Dermis microvascular lymphatic vessel endothelial cell (primary cell): ENCODE measurements at places on chromosomes 4 and X. TPM values are rescaled to one million over a fixed set of nuclear protein-coding genes. Genes with fewer than 3 reads are reported as not detected.
A peak's percentile ranks its signal among the peaks of the same experiment; 100 is the strongest.

DNA sequence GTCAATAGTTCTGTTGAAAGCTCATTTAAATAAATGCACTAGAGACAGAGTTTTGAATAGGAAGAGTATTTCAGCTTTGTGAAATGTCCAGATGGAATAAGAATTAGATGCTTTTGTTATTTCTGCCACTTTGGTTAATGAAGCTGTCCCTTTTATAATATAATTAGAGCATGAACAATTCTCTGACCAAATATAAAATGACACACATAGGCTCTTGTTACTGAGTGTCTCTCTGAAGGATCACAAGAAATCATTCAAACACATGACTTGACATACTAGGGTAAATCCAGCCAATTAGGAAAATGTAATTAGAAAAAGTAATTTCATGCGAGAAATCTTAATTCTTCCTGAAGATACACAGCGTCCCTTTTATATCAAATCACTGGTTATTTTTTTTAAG, 68.4 kb upstream of the DDIT4L start:
- DNase-seq = no peak

GRCh38 chrX:136538811-136539210, 6.8 kb downstream of the VGLL1 start:
- DNase-seq = no peak

DNA sequence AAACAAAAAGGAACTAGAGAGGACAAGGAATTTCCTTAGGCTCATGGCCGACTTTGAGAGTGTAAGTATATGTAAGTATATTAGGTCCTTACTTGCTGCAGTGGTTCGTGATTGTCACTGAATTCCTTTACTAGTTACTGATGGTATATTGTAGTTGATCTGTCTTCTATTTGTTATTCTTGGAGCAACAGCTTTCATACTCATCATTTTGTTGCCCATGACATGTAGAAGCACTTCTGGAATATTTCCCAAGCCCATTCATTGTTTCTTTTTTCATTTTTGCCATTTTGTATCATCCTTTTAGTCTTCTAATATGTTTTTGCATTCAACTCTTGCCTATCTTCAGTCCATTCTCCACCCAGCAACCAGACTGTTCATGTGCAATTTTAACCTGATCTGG, 170.0 kb downstream of the ARHGAP10 start:
- no peak for DNase-seq

- no peak for DNase-seq
These were observed 143.7 kb upstream of the SMIM10 start for GRCh38 chrX:134847133-134847532.

- no peak for DNase-seq
These were observed 30.4 kb upstream of the APELA start for GRCh38 chr4:164846566-164846965.

DNA sequence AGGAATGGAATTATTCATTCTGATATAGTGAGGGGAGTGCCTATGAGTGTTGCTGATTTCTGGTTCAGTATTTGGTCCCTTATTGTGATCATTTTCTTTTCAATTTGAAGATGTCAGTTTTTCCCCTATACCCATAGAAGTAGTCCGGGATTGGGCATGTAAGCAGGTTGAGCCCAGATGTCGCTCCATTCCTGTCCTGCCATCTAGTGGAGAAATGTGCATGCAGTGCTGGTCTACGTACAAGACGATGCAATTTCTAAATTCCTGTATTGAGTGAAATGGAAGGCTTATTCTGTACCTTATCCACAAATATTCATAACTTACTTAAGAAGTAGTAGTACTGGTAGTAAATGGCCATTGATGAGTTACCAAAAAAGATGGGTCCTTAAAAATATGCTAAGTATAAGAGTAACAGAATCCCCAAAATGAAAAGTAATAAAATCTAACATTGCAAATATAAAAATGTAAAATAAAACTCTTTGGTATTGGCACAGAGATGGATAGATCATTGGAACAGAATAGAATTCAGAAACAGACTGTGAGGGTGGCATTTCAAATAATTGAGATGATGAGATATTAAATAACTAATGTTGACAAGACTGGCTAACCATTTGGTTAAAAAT, 60.9 kb downstream of the UGT8 start:
- peak; percentile 50 for DNase-seq

AIFM1 gene
- total RNA-seq = 11.6 and 16.4 TPM in 2 replicates

AR gene
- 0.26 and 0.38 TPM in 2 replicates for total RNA-seq

GAR1 gene
- 2.5 and 3.2 TPM in 2 replicates for total RNA-seq

DNA sequence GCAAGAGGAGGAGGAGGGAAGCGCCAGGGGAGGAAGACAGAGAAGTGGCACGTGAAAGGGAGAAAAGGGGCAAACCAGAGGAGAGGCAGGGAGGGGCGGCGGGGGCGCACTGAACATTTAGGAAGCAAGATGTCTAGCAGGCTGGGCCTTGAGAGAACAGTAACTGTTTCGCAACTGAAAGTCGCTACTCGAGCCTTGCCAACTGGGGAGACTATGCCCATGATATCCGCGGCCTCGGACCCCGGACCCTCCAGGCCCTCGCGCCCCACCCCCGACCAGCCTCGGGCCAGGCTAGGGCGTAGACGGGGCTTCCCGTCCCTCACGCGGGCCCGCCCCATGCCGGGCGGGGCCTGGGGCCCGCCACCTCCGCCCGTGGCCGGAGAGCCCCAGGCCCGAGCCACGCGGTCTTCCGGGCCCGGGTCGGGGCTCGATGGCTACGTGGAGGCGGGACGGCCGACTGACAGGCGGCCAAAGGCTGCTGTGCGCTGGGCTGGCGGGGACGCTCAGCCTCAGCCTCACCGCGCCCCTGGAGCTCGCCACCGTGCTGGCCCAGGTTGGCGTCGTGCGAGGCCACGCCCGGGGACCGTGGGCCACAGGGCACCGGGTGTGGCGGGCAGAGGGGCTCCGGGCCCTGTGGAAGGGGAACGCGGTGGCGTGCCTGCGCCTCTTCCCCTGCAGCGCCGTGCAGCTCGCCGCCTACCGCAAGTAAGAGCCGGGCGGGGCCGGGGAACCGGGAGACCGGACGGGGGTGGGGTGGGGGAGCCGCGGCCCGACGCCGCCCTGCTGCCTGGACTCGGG, at the start of gene SLC25A43:
Gene SLC25A43 (plus strand): TSS at position 363 of the 798 bp plus-strand sequence. CDS start 68 bp downstream, at position 431.
- DNase-seq = no peak

GRCh38 chr4:159077702-159078495, 25.0 kb upstream of the RAPGEF2 start:
- peak; percentile 42 for DNase-seq

- no peak for DNase-seq
These were observed 29.3 kb downstream of the DYNLT3 start for GRCh38 chrX:37818031-37818430.

- DNase-seq = no peak
These were observed 7.0 kb upstream of the ATP6AP2 start for GRCh38 chrX:40573763-40574162.

DNA sequence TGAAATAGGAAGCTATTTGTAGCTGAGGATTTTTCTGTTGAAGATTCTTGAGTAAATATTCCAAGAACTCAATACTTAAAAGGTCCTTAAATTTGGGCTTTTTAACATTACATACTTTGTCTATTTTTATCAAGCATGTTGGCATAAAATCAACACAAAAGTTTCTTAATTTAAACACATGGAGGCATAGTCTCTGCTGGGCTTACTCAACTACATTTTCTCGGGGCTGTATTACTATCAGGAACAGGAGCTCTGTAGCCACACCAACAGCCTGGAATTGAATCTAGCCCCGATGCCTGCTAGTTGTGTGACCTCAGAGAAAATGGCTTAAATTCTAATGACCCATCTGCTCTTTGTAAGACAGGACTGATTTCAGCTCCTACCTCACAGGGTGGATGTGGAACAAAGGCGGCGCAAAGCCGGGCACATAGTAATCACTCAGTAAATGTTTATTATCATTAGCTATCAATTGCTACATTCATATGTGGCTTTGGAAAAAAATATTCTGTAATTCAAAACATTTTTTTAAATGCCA, 207.0 kb downstream of the NSUN7 start:
- no peak for DNase-seq

SPACA5 gene
- not detected in 2 replicates for total RNA-seq

- no peak for DNase-seq
These were observed 142.2 kb downstream of the HS3ST1 start for GRCh38 chr4:11286533-11286932.

- DNase-seq = no peak
These were observed 12.7 kb downstream of the HPGDS start for GRCh38 chr4:94329933-94330332.

- no peak for DNase-seq
These were observed 53.6 kb downstream of the EVC2 start for GRCh38 chr4:5654791-5655190.

- no peak for DNase-seq
These were observed 12.8 kb downstream of the TBC1D9 start for GRCh38 chr4:140743194-140743931.

DNA sequence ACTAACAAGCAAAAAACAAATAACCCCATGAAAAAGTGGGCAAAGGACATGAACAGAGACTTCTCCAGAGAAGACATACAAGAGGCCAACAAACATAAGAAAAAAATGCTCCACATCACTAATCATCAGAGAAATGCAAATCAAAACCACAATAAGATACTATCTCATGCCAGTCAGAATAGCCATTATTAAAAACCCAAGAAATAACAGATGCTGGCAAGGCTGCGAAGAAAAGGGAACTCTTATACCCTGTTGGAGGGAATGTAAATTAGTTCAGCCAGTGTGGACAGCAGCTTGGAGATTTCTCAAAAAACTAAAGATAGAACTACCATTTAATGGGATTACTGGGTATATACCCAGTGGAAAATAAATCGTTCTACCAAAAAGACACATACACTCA, 79.6 kb downstream of the MAPK10 start:
- no peak for DNase-seq

- no peak for DNase-seq
These were observed 105.5 kb upstream of the NEIL3 start for GRCh38 chr4:177204126-177204525.

DNA sequence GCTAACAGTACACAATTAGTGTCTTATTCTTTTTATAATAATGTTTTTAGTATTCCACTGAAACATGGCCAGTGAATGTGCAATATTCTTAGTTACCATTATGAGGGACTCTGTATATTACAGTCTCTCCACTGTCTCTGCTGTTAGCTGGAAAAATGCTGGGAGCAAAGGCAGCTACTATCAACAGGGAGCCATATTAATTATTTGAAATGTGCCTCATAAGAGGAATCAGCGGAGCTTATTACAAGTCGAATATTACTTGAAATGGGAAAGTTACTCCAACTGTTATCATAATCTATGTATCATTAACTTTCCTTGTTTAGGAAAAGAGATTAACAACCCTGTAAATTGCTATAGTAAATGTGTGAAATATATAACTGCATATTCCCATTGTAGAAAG, 612.0 kb downstream of the ADGRL3 start:
- DNase-seq = no peak

OTC gene
- 0.13 and 0.26 TPM in 2 replicates for total RNA-seq

DDIT4L gene
- 2.0 and 4.1 TPM in 2 replicates for total RNA-seq

GRCh38 chrX:39450234-39450977, 647.4 kb downstream of the BCOR start:
- no peak for DNase-seq

DNA sequence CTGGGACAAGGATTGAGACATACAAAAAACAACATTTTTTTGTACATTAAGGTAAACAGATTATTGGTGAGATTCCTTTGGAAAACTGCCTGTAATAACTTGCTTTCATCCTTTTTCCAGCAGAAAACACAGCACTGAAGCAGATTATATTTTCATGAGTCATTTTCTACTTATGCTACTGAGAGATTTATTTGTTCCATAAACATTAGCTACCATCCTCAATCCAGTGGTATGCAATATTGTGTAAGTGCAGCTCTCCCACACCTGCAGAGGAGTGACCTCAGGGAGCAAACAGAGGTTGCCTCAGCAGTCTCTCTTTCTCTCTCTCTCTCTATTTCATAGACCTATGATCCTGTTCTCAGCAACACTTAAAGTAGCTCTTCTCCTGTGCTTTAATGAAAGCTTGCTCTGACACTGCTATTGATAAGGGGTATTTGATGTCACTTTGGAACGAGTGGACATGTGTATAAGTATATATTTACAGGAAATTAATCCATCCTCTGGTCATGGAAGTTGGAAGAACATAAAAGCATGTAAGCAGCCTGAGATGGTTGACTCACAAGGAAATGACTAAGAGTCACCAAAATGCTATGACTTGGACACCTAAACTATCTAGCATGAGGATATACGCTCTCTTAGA, 163.7 kb upstream of the SPANXC start:
- DNase-seq = peak; percentile 30

AKAP14 gene
- total RNA-seq = not detected in 2 replicates

- DNase-seq = no peak
These were observed 1.2 kb downstream of the GPC3 start for GRCh38 chrX:133983974-133984845.

SLC4A4 gene
- total RNA-seq = not detected in 2 replicates

DNA sequence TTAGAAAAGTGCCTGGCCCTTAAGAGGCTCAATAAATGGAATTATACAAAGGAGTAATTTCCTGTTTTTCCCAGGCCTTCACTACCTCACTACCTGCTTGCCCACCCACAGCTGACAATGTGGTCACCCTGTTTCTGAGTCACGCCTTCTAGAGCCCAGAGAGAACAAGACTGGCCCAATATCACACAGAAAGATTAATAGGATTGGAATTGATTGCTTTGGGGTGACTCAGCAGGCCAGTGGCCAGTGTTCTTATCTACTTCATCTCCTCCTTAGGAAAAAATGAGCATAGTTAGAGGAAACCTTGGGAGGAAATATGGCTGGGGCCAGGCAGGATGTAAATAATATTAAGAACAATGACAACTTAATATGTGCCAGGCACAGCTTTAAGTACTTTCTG, 4.5 kb upstream of the FGF16 start:
- DNase-seq = no peak
